LHCN-M2 (cell line): ENCODE measurements at places on chromosomes 7 and 10. TPM values are rescaled to one million over a fixed set of nuclear protein-coding genes. Genes with fewer than 3 reads are reported as not detected.

The SFTPD gene
- total RNA-seq = not detected in 2 replicates

GRCh38 chr7:23714579-23714978, 4.6 kb downstream of the STK31 start:
- no peak for DNase-seq

DNA sequence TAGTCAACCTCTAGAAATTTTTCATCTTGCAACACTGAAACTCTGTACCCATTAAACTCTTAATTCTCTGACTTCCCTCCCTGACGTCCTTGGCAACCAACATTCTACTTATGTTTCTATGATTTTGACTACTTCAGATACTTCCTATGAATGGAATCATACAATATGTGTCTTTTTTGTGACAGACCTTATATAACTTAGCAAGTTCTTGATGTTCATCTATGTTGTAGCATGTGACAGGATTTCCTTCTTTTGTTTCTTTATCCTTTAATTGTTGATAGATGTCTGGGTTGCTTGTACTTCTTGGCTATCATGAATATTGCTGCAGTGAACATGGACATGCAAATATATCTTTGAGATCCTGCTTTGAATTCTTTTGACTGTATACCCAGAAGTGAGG, 240.8 kb downstream of the ADK start:
- no peak for DNase-seq

DNA sequence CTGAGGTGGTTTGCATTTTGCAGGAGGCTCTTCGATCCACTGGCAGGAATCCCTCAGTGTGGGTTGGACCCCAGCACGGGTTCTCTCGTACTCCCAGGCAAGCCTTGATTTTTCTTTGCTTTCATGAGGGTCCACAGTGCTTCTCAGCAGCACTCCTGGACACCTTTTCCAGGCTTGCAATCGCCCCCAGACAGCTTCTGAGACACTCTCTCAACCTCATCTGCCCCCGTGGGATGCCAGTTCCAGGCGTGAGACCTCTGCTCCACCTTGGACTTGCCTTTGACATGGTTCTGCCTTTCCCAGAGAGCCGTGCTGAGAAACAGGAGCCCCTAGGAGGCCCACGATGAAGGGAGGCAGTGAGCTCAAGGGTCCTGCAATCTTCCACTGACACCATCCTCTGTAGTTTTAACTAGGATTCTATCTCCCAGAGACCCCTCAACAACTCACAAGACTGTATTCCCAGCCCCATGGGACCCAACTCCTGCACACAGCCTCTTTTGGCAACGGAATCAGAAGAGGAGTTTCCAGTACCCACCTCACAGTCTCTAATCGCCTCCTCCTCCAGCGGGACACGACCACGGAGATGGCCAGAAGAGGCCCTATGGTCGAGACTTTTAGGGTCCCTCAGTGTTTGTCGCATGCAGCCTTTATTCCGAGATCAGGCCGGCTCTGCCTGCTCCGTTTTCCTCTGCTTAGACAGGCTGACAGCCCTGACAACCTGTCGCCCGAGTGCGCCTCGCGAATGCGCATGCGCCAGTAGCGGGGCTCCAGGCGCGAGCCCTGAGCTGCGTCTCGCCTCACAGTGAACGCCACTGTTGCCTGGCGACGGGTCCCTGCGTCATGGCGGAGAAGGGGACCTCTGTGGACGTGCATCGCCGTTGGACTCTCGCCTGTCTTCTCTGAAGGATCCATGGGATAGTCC, 26.0 kb upstream of the ZNF273 start:
- DNase-seq = no peak

- no peak for DNase-seq
Observed at GRCh38 chr7:138854115-138854645, 56.2 kb upstream of the ATP6V0A4 start.

DNA sequence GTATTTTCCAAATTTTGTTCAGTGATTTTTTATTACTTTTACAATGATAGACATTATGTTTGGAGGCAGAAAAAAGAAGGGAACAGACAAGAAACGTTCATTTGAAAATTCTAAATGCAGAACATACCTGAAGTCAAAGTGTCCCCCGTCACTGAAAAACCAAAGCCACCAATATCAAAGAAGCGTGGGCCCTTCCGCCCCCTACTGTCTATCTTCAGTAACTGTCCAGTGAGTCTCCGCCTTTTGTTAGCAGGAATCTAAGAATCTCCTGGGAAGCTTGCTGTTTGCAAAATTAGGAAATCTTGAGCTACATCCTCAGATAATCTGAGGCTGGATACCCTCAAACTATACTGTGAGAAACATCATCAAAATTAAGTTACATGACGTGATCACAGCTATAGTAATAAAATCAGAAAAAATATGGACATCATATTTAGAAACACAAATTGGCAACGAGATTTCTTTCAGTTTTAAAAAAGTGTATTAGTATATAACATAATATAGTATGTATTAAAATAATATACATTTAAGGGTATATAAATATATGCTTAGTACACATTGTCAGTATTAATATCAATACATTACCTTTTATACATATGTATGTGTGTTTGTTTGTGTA, 169.3 kb upstream of the AKR1E2 start:
- peak; percentile 77 for DNase-seq

The ZNF467 gene
- total RNA-seq = 0.26 TPM in 1 of 2 replicates, not detected in the other

- no peak for DNase-seq
Observed at GRCh38 chr10:29646960-29647461, 12.2 kb upstream of the SVIL start.

GRCh38 chr10:43912469-43912868, 263.8 kb upstream of the ZNF32 start:
- DNase-seq = no peak

- no peak for DNase-seq
Observed at GRCh38 chr10:96440361-96441292, 73.1 kb downstream of the TLL2 start.

- DNase-seq = peak; percentile 35
Observed at GRCh38 chr10:17134737-17135260, 5.2 kb upstream of the CUBN start.

DNA sequence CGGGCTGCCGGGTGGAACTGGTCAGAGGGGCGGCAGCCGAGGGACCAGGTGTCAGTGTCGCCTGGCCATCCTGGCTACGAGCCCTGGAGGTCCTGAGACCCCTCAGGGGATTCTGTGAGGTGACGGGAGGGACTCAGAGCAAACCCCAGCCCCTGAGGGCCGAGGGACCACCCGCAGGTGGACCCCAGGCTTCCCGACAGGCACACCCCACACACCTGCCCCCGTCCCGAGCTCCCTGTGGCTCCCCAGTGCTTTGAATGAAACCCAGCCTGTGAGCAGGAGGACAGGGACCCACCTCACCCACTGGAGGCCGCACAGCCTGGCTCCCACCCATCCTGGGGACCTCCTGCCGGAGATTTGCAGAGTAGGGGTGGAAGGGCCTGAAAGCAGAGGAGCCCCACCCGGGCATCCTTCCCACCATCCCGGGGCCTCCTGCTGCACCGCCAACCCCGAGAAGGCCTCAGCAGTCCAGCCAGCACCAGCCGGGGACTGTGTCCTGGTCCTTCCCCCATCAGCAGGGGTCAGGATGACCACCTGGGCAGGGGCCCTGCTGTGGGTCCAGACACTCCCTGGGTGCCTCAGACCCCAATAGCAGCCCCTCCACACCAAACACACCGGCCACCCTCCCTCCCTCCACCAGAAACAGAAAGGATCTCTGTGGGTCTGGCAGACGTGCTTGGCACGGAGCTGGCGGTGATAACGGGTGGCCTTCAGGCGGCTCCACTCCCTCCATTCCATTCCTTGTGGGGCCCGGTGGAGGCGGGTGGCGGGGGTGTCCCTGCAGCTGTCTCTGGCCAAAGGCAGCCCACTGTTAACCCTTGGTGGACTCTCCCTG, 13.9 kb downstream of the VENTX start:
- no peak for DNase-seq

DNA sequence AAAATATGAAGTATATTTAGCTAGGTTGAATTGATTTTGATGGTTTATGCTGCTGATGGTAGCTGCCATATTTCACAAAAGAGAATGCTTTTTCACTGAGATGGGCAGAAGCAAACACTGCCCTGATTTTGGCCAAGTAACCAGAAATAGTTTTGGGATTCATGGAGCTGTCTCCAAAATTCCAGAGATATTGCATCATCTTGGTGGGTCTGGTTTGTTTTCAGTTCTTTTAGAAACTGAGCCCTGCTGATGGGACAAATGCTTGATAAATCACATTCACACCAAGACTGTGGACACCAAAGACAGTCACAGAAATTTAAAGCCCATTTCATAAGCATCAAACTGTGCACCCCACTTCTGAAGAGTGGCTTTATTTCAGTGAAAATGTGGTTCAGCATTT, 140.5 kb downstream of the BICC1 start:
- DNase-seq = peak; percentile 72

GRCh38 chr7:70143075-70144044, 545.1 kb downstream of the AUTS2 start:
- peak; percentile 88 for DNase-seq

DNA sequence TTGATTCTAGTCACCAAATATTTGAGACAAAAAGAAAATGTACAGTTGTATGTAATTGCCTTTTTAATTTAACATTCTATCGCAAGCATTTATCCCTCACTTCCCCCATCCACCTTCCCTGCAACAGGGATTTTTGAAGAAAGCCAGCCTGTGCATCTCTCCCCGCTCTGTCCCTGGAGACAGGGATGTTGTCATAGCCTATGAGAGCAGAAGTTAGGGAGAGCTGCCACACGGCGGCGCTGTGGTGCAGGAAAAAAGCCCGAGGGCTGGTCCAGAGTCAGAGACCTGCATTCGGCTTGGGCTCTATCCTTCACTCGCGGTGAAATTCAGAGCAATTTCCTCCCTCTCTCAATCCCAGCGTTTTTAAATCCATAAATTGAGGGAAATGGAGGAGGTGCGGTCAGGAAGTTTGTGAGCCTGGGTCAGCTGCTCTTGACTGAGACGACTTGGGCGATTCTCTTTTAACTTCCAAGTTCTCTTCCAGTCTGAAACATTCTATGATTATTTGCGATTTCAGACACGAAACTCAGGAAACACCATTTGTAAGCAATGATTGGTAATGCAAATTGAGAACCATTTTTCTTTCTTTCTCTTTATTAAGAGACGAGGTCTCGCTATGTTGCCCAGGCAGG, 17.5 kb downstream of the HKDC1 start:
- DNase-seq = peak; percentile 77
